ENCODE measurements at places on chromosomes 12 and 14.
A peak's percentile ranks its signal among the peaks of the same experiment; 100 is the strongest.

DNA sequence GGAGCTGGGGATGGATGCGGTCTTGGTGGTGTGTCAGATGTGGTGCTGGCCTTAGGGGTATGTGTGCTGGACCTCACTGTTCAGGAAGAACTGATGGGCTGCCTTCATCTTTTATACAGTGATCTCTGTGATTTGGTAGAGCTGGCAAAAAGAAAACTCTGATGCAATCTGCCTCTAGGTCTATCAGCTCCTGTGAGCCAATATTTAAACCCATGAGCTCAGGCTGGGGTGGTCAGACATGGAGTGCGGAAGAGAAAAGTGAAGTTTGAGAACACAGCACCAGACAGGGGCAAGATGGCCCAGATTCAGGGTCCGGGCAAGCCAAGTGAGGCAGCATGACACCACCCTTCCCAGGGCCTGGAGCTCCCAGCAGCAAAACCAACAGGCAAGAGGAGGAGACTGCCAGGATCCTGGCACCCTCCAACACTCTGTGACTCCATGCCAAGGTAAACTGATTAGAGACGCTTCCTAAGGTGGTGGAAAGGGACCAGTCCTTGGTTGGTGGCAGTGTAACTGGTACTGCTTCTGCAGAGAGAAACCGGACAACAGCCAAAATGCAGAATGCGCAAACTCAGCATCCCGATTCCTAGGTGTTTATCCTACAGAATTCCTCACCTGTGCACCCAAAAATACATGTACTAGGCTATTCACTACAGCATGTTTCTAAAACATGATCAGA lies 82.3 kb downstream of the CHGA start:
- DNase-seq, result no peak

- no peak for DNase-seq
These were observed 93.9 kb upstream of the OVCH1 start for GRCh38 chr12:29591140-29592020.

DNA sequence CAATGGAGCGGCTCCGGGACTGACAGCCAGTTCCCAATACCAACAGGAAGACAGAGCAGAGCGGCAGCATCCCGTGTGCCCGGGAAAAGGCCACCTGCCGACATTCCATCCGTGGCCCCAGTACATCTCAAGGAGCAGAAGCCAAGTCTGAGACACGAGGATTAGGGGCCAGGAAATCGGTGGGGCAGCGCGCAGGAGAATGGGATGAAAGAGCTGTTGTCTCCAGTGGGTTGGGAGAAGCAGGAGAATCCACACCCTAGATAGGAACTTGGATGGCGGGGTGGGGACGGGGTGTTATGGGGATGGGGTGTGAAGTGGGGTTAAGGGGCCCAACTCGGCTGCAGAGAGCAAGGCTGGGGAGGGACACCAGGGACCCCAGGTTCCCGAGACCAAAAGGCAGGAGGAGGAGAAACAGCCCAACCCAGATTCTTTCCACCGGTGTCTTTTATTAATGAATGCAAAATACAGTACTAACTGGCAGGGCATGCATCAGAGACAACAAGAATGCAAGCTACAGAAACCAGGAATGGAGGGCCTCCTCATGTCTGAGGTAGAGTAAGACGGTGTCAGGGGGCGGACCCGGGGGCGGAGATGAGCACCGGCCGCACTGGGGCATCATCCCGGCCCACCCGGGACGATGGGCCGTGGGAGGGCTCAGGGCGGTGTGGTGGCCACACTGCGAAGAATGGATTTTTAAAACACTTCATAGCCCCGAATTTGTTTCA lies 50.3 kb downstream of the BEGAIN start:
- peak; percentile 3 for DNase-seq

GRCh38 chr14:64507376-64508156 lies 3.0 kb downstream of the ZBTB1 start:
- DNase-seq, result no peak

- DNase-seq, result no peak
These were observed 20.5 kb downstream of the GALNT6 start for GRCh38 chr12:51370667-51371066.

GRCh38 chr14:69037790-69038454 lies 58.8 kb upstream of the ACTN1 start:
- DNase-seq, result no peak

GRCh38 chr12:10027311-10027710 lies 3.2 kb upstream of the CLEC9A start:
- no peak for DNase-seq

DNA sequence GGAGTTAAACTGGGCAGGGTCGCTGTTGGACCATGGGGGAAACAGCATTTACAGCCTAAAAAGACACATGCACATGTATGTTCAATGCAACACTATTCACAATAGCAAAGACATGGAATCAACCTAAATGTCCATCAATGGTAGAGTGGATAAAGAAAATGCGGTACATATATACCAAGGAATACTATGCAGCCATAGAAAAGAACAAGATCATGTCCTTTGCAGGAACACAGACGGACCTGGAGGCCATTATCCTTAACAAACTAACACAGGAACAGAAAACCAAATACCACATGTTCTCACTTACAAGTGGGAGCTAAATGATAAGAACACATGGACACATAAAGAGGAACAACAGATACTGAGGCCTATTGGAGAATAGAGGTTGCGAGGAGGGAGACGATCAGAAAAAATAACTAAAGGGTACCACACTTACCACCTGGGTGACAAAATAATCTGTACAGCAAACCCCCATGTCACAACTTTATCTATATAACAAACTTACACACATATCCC lies 25.0 kb upstream of the SRP54 start:
- DNase-seq, result no peak

DNA sequence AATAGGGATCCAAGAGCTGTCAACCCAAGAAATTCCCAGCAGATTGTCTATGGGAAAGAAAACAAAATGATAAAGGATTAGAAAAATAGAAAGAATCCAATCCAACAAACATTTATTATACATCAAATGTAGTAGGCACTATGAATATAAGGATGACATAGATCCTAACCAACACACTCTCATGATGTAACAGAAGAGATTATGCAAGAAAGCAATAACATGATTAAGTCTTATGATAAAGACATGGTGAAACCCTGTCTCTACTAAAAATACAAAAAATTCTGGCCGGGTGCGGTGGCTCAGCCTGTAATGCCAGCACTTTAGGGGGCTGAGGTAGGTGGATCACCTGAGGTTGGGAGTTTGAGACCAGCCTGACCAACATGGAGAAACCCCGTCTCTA lies 2.7 kb downstream of the MED6 start:
- no peak for DNase-seq

DNA sequence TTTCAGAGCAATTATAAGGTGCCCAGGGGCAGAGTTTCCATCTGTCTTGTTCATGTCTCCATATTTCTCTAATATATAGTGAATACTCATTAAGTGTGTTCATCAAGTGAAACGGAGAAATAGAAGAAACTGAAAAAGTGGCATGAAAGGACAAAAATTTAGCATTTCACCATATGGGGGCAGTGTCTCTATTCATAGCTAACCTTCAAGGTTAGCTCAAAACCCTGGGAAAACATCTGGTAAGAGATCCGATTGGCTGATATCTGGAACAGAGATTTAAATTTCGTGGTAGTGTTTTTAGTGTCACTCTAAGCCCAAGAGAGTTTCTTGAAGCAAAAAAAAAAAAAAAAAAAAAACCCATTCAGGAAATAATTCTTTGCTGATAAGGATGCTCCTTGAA lies 367.5 kb downstream of the DAD1 start:
- no peak for DNase-seq

- no peak for DNase-seq
These were observed 169.2 kb downstream of the SYT1 start for GRCh38 chr12:79033788-79034187.

GRCh38 chr12:42643881-42644579 lies 54.5 kb upstream of the PRICKLE1 start:
- no peak for DNase-seq

- no peak for DNase-seq
These were observed 453.7 kb downstream of the VRK1 start for GRCh38 chr14:97250931-97251330.

Measured in T-helper 2 cell (primary cell).